ENCODE measurements at places on chromosomes 2 and 18.

DNA sequence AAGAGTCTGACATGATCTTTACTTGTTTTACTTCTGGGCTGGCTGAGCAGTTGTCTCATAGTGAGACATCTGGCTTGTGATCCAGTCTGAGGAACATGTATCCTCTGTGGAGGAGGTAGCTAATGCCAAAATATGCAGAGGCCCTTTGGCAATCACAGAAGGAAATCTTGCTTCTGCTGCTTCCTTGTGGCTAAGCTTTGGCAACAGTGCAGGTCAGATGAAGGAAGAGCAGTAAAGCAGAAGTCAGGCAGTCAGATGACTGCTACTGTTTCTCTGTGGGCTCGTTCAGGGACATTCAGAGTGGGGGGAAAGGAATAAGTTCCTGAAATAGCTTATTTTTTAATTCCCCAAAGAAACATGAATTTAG, 22.3 kb downstream of the DOK1 start:
- DNase-seq = no peak

DNA sequence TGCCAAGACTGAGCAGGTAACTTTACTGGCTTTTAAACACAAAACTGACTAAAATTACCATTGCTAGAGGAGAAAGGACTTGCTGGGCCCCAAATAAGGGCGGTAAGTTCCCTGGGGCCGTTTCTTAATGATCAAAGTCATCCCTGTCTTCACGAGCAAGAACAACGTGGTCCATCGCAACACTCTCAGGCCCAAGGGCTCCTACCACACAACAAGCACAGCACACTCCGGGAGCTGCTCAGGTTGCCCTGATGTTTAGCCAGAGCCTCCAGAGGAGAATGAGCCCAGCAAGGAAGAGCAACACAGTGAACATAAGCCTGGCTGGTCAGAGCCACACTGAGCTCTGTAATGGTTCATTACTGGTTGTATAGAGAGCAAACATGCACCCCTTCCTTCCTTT, 102.7 kb downstream of the DYNC1I2 start:
- no peak for DNase-seq

- no peak for DNase-seq
Measured at GRCh38 chr2:164887434-164888144, 46.0 kb upstream of the COBLL1 start.

DNA sequence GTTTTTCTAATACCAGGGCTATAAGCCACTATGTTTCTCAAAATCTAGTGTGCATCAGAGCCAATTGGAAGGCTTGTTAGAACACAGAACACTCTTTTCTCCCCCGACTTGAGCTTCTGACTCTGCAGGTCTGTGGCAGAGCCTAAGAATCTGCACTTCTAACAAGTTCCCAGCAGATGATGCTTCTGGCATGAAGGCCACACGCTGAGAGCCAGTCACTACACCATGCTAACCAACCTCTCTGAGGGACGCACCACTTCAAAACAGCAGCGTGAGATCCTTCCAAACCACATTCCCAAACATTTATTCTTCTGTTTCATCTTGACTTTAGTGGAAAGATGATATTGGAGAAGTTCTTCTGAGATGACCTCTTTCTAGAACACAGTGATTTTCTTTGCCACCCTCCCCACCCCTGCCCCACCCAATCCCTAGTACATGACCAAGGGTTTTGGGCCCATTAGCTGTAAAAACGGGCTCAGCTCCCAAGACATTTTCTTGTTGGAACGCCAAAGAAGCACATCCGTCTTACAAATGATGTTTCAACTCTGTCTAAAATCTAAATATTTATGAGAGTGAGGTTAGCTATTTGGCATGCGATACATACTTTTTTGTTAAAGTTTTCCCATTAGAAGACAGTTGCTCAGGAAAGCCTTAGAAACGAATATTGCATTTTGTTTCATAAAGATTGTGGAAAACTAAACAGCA, 391.9 kb downstream of the TMEM182 start:
- no peak for DNase-seq

DNA sequence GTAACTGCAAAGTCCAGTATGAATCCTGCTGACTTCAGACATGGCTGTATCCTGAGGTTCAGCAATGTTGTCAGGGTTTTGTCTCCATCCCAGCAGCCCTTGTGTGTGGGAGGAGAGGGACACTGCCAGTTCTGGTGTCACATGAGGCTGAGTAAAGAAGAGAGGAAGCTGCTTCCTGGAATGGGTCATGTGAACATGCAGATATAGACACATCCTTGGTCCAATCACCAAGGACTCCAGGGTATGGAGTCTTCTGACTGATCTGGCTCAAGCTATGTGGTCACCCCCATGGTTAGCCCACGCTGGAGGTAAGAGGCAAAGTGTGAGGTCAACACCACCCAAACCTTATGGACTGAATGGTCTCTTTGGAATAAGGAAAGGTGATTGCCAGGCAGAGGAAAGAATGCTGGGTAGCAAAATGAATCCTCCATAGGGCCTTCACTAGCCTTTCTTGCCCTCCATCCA, 134.4 kb upstream of the SLC1A4 start:
- DNase-seq = no peak

GRCh38 chr2:196331143-196331542, 159.8 kb upstream of the STK17B start:
- no peak for DNase-seq

DNA sequence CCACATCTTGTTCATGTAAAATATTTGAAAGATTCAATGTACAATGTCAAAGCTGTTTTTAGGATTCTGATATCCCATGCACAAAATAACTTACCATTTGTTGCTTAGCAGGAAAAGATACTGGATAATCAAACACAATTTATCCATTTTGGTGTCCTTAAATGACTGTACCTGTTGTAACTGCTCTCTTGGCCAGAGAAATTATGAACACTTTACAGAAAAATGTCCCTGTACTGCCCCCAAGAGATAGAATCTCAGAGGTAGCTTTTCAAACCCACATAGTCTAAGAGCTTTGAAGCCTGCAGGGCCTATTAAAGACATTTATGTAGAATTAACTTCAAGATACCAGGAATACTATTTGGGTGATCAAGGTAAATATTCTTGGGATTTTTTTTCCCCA, 12.2 kb upstream of the ME2 start:
- no peak for DNase-seq

- no peak for DNase-seq
Measured at GRCh38 chr18:3508576-3509549, 58.9 kb downstream of the TGIF1 start.
